ENCODE measurements at places on chromosomes 12 and 14.

DNA sequence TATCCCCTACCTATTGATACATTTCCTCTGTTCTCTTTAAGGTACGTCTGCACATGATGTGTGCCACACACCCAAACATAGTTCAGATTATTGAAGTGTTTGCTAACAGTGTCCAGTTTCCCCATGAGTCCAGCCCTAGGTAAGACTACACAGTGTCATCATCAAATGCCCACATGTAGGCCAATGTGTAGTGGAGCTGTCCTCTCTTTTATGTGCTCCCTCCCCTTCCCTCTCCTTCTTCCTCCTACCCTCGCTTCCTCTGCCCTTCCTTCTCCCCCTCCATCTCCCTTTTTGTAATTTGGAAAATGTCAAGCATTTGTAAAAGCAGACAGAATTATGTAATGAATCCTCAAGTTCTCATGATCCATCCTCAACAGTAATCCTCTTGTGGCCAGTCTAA is 25.5 kb downstream of the MAPKAPK5 start:
- H3K36me3 ChIP-seq, result peaks cover 89% of the 10 kb centered on the region
- peaks cover 5% of the 10 kb centered on the region for H3K4me1 ChIP-seq
- ATAC-seq, result no peak
- no peaks in the 10 kb centered on the region for H3K27me3 ChIP-seq
- peak overlapping the region; percentile 59 for H3K27ac ChIP-seq

GRCh38 chr14:95993768-95994592 is 45.2 kb upstream of the C14orf132 start:
- no peaks in the 10 kb centered on the region for H3K4me1 ChIP-seq
- no peak overlapping the region for H3K4me3 ChIP-seq
- H3K27ac ChIP-seq, result no peak overlapping the region
- H3K36me3 ChIP-seq, result no peaks in the 10 kb centered on the region
- no peak for ATAC-seq

GRCh38 chr12:98612696-98613334 is 19.3 kb downstream of the SLC25A3 start:
- H3K4me3 ChIP-seq, result no peak overlapping the region
- H3K27ac ChIP-seq, result peak overlapping the region; percentile 71
- H3K4me1 ChIP-seq, result no peaks in the 10 kb centered on the region
- no peak for ATAC-seq
- H3K27me3 ChIP-seq, result no peaks in the 10 kb centered on the region

GRCh38 chr12:89833337-89834252 is 125.0 kb upstream of the ATP2B1 start:
- no peak overlapping the region for H3K4me3 ChIP-seq
- H3K27me3 ChIP-seq, result no peaks in the 10 kb centered on the region
- no peaks in the 10 kb centered on the region for H3K36me3 ChIP-seq

All from activated T-helper 17 cell treated with anti-CD3 and anti-CD28 coated beads, Interleukin-2, amount 50 U/mL, for 72 hours (primary cell).